ENCODE measurements at places on chromosomes 4 and X.
A peak's percentile ranks its signal among the peaks of the same experiment; 100 is the strongest.

DNA sequence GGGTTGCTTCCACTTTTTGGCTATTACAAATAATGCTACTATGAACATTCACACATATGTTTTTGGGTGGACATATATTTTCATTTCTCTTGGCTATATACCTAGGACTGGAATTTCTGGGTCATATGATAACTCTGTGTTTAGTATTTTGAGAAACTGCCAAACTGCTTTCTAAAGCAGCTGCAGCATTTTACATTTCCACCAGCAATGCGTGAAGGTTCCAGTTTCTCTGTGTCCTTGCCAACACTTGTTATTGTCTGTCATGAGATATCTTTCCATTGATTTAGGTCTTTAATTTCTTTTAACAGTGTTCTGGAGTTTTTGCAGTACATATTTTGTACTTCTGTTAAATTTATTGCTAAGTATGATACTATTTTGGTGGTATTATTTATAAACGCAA, 48.3 kb downstream of the CLCN5 start:
- no peak for DNase-seq

GRCh38 chr4:158869761-158870160, 100.9 kb downstream of the FNIP2 start:
- no peak for DNase-seq

- no peak for DNase-seq
Measured at GRCh38 chr4:173538148-173538908, 8.3 kb upstream of the HAND2 start.

DNA sequence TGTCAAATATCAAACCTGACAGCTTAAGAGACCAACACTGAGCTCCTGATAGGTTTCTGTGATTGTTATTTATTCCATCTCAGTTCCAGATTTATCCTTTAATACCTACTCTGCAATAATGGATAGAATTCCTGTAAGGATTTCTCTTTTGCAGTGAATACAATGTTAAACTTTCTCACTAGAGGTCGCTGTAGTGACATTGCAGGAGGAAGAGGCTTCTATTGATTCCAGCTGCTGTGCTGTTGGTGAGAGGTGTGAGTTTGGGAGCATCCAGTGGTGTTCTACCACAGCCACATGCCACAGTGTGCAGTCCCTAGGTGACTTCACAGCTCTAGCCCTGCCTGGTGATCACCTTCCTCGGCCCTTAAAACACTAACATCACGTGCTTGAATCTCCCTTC, 34.6 kb upstream of the DCAF8L2 start:
- peak; percentile 56 for DNase-seq

GRCh38 chrX:41064018-41064417, 21.2 kb upstream of the USP9X start:
- DNase-seq, result no peak

GRCh38 chrX:78548012-78548411, 111.1 kb downstream of the RTL3 start:
- DNase-seq, result peak; percentile 63

DNA sequence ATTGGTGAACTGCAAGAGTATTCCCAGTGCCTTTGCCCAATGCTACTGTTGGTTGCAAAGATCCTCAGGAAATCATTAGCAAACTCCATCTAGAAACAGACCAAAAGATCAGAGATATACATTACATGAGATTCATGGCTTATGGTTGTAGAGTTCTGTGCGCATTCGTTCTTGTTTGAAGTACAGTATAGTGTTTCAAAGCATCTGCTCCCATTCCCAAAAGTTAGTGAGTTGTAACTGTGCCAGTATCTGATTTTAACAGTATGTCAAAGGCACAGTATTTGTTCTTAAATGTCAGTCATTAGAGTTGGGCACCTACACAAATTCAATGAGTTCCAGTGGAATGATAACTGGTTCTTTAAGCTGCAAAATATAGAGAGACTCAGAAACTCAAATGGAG, 314.7 kb upstream of the ATOH1 start:
- DNase-seq, result no peak

DNA sequence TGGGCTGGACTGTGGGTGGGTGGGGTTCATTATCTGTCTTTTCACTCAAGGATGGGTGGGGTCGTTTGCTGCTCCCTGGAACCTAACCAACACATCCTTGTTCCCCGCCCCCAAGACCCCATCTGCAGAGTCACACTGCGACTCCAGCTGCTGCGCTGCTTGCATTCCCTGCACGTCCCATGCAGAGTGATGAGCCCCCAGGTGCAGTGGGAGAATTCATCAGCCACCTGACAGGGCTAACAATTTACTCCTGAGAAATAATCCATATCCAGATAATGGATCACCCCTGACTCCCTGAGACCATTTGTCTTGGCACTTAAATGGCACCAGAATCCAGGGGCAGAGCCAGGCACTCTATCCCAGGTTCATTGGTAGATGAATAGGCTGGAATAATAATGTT, 12.4 kb upstream of the ARHGAP36 start:
- DNase-seq, result no peak

DNA sequence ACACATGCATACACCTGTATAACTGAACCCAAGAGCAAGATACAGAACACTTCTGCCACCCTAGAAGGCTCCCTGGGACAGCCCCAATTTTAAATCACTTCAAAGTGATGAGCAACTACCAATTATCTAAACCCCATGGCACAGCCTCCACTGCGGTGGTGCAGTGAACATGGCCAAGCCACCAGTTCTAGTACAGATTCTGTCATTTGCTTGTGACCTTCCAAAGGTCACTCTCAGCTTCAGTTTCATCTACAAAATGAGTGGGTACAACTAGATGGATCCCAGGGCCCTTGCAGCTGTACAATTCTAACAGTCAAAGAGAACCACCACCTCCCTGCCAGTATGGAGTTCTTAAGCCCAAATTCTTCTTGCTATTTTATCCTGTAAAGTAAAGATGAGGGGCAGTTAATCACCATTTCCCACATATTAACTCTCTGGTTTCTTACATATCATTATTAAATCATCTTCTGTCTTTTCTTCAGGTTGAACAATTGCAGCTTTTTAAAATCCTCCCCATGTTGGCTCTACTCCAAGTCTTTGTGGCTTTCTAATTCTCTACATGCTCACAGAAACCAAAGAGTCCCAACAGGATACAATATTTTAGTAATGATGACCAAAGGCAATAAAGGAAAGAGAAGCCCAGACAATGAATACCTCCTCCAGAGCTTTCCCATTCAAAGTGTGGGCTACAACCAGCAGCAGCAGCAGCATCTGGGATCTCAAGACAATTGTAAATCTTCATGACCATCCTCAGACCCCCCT, 39.0 kb upstream of the GPM6B start:
- DNase-seq, result peak; percentile 39

DNA sequence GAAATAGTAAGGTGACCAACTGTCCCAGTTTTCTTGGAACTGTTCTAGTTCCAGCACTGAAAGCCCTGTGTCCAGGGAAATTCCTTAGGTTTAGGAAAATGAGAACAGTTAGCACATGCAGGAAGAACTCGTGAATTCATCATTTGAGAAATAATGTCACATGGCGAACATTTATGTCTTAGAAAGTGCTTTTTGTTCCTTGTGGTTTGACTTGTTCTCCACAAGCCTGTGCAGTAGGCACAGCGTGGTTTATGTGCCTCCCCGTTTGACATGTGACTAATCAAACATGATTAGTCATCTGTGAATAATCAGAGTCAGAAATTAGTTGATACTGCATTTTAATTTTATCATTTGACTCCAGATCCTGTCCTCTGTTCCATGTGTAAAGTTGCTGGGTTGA, 556.0 kb upstream of the CPEB2 start:
- DNase-seq, result peak; percentile 52

DNA sequence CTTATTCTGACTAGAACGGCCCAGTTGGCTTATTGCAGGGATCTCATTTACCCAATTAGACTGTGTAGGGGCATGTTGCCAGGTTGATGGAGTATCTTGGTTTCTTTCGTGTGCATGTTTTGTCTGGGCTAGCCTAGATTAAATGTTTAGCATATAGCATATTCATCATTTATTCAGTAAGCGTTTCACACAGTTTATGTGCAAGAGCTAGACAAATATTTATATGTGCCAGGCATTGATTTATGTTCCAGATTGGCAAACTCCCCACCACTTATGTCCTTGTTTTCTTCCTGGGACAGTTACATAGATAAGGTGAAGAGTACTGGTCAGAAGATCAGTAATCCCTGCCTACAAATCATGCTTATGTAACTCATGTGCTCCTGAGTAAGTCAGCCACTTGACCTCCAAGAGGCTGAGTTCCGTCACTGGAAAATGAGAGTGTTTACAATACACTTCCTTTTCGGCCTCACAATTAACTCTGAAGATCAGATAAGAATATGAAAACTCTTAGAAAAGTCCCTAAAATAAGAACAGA, 57.2 kb downstream of the RUFY3 start:
- DNase-seq, result no peak

Measured in cardiac fibroblast (primary cell).